ENCODE measurements at places on chromosomes 12 and 14.

DNA sequence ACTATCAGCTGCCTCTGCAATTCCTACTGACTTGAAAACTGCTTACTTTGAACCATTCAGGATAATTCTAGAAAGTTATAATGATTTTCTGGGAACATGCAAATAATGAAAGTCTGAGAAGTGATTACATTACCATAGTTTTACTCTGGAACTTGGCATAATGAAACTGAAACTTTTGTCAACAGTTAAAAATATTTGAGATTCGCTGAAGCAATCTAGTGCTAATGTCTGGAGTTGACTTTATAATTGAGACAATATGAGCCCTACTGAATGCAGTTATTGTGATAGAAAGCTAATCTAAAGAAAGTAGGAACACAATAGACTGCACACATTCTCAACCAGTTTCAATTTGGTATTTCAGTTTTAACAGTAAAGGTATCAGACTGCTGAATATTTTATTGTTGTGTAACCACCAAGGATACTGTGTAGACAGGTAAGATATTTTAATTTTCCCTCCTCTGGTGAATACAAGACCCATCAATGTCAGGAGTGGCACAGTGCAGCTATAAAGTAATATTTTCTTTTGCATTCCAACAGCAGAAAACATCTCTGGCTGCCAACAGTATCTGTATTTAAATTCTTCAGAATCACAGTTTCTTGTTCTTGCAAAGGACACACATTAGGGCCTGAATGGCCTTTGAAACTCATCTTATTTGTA lies 483.5 kb downstream of the ATP23 start:
- DNase-seq, result no peak

DNA sequence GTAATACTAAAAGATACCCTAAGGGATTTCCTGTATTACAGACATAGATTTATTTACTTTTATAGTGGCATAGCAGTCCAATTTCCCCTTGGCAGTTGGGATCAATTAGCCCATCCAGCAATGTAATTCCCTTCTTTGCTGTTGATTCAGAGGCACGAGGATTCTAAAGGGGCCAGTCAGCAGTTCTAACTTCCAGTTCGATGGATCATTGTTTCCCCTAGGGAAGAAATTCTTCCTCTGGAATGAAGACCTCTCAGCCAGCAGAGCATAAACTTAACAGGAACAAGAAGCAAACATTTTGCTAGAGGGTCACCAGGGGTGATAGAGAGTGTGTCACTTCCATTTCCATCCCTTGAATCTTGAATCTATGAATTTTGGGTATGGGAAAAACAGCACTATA lies 395.7 kb upstream of the NOVA1 start:
- DNase-seq, result no peak

DNA sequence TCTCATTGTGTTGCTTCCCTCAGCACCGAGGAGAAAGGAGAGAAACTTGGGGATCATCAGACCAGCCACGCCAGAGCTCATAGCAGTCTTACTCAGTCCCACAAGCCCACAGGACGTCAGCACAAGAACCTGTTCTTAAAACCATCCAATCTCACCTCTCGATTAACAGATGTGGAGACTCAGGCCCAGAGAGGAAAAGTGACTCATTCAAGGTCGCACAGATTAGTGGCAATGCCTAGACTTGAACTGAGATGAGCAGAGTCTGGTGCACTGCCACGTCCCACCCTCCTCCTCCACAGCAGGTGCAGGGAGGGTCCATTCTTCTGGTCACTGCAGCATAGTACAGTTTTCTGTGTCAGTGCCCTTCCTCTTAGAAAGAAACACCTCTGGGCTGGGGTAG lies 154.9 kb upstream of the PZP start:
- no peak for DNase-seq

DNA sequence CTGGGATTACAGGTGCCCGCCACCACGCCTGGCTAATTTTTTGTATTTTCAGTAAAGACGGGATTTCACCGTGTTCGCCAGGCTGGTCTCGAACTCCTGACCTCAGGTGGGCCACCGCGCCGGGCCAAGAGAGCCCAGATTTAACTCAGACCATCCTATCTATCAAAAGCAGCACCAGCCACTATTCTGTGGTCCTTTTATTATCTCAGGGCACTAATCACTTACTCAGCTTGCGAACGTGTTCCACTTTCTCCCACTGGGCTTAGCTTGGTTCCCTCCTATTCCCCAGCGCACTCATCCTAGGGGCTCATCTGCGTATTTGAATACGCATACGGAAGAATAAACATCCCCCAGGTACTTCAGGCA lies 16.2 kb upstream of the AACS start:
- DNase-seq, result no peak

DNA sequence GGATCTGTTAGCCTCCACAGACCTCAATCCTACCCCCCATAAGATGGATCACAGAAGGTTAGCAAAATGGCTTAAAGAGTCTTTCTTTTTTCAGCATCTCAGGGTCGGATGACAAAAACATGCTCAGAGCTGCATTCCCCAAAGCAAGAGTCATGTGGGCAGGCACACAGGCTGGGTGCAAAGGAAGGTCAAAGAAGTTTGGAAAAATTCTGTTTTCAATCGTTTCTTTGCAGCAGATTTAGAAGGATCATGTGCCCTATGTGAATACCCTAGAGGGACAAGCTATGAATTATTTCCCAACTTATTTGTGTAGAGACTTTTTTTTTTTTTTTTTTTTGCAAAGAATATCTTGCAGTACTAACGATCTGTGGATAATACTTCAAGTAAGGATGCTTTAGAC lies 845.4 kb downstream of the VRK1 start:
- DNase-seq, result no peak

Measured in AG04450 (cell line).